Lung (tissue), 17 donors: ENCODE measurements at places on chromosomes 16 and 17.

DNA sequence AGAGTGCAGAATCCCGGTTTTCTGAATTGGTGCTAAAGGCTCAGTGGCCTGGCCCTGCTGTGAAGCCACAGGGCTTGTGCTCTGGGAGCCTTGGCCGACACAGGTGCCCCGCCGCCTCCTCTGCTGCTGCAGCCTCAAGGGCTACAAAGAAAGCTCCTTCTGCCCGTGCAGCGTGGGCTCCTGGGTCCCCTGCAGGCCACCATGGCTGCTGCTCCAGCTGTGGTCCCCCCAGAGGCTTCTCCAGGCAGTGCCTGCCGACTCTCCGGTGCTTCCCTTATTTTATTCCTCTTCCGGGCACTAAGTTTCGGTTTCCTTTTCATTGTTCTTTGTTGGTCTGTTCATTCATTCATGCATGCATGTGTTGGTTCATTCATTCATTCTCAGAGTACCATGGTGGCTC is 53.1 kb downstream of the CMIP start:
- DNase-seq: no peak

GRCh38 chr16:85892760-85893159 is 6.2 kb upstream of the IRF8 start:
- no peak for DNase-seq

DNA sequence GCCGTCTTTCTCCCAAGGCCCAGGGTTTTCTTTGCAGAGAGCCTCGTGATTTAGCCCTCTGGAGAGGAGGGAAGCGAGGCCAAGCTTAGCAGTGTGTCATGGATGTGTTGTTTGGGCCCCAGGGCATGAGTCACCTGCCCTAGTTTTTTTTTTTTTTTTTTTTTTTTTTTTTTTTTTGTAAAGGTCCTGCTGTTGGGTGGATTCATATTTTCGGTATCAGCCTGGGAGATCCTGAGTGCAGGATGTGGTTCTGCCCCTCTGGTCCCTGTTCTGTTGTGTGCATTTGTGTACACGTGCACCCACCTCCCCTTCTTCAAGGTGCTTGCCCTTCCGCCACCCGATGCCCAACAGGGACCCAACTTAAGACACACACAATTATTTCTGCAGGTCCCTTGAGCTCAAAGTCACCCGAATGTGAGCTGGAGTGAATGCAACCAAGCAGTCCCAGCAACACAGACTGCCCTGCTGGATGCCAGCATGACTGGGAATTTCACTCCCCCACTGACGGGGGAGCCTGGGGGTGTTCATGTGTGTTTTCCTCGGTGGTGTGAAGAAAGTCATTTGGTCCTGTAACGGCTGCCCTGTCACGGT is 265.8 kb upstream of the TNRC6C start:
- no peak for DNase-seq

DNA sequence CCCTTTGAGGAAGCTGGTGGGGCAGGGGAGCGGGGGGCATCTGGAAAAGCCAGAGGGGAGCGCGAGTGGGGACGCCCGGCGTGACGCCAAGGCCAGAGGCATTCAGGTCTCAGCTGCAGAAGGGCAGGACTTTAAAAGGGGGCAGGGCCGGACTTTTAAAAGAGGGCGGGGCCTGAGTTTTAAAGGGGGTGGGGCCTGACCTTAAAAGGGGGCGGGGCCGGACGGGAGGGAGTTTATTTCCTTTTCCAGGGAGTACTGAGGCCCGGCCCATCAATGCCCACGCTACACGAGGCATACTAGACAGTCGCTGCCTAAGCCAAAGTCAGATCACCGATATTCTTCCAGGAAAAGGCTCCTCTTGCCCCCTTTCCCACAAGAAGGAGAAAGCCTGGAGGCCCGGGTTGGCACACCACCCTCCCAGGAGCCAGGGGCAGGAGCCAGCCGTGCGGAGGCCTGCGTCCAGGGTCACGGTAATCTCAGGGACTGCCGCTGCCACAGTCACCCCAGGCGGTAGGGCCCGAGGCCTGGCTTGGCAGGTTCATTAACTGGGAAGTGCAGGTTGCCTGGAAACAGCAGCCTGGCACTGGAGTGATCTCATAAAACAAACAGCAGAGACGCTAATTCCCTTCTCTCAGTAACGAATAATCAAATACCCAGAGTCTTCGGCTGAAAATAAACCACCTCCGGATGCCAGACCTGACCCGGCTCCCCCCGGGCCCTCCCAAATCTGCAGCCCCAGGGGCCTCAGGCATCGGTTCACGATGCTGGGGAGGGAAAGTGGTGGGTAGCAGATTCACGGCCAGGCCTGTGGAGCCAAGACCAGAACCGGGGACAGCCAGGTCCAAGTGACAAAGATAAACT is 90.7 kb downstream of the TIMM22 start:
- peak; percentile 78 for DNase-seq

DNA sequence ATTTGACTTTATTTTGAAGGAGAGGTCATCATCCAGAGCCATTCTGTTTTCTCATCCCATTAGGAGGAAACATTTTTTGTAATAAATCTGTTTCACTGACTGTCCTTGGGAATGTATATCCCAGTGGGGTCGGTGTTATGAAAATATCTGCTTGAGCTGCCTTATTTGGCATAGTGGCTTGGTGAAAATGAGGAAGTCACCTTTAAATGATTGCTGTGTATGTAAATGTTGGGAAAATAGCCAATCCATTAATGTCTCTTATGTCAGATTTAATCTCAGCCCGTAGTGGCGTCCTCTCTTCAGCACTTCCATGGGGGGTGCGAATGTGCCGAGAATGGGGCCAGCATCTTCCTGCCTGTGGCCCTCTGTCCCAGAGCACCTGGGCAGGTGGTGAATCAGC is 57.6 kb downstream of the BANP start:
- DNase-seq: no peak

DNA sequence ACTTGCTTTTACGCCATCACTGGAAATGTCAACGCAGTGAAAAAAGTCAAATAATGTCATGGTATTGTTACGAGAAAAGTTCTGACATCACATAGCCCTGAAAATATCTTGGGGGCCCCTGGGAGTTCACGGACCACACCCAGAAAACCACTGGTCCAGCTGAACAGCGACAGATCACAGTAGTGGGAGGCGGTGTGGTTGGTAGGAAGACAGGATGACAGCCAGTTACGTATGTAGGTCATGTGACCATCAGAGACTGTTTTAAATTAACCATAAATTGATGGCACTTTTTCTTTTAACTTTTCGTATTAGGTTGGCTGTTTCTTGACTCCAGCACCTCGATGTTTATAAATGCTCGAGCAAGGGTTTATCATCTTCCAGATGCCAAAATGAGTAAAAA is 11.9 kb downstream of the ERCC4 start:
- DNase-seq: no peak

- peak; percentile 65 for DNase-seq
Observed at GRCh38 chr17:82734987-82735866, at the start of gene FN3K. TSS of gene FN3K (plus strand) at chr17:82735615. CDS start at chr17:82735637, 22 bp downstream.

GRCh38 chr17:20203761-20204263 is 194.7 kb downstream of the SPECC1 start:
- no peak for DNase-seq

DNA sequence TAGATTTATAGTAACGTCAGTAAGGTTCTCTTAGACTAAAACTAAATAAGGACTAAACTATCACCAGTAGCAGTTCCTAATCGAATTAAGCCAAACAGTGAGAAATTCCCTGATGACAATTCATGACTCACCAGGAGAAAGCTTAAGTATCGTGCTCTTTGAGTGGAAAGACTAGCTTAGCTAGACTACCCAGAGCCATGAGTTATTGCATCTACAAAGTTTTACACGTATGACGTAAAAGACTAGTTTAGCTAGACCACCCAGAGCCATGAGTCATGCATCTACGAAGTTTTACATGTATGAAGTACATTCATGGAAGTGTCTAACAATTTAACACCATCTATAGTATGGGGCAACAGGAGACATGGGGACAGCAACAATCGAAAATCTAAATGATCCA is 36.6 kb downstream of the UBE2G1 start:
- no peak for DNase-seq

- no peak for DNase-seq
Observed at GRCh38 chr17:45987706-45988105, 11.3 kb upstream of the STH start.

DNA sequence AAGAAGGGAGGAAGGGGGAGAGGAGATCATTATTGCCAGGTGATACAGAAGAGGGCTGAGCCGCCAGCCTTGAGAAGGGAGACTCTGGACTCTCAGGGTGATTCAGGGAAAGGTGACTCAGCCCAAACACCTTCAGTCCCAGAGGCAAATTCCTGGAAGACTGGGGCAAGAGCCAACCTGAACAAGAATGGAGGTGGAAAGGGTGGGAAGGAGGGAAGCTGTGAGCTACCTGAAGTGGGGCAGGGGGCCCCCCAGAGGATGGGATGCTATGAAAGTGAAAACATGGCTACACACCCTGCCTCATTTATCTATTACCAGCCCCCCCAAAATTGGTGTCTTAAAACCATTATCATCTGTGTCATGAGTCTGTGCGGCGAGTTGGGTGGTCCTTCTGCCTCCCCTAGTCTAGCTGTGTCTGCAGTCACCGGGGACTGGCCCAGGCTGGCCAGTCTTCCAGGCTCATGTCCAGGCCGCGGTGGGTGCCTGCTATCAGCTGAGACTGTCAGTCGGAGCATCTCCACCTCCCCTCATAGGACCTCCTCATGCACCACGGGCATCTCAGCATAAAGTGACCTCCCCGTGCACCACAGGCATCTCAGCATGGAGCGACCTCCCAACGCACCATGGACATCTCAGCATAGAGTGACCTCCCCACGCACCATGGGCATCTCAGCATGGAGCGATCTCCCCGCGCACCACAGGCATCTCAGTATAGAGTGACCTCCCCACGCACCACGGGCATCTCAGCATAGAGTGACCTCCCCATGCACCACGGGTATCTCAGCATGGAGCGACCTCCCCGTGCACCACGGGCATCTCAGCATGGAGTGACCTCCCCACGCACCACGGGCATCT is 3.2 kb upstream of the SLC47A2 start:
- no peak for DNase-seq

DNA sequence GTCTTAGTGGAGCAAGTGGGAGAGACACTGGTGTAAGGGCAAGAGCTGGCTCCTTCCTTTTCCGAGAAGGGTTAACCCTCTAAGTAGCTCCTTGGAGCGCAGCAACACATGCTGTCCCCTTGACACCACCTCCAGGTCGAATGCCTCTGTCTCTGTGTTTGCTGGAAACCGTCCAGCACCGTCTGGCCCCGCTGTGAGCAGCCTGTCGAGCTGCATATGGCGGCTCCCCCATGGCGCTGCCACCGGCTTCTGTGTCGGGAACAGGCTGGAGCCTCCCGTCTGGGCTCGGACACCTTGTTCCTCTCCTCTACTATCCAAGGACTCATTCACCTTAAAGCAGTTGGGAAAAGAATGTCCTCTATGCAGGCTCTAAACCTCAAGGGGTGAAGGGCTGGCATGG is 28.9 kb upstream of the WSCD1 start:
- no peak for DNase-seq

- DNase-seq: no peak
Observed at GRCh38 chr17:4480929-4481898, 17.5 kb upstream of the SPNS2 start.

- no peak for DNase-seq
Observed at GRCh38 chr16:50711040-50711439, 17.6 kb downstream of the NOD2 start.

- DNase-seq: peak; percentile 63
Observed at GRCh38 chr17:64128787-64129514, 993 bp downstream of the ERN1 start.

- DNase-seq: no peak
Observed at GRCh38 chr17:4586043-4586442, 1.7 kb downstream of the SMTNL2 start.

DNA sequence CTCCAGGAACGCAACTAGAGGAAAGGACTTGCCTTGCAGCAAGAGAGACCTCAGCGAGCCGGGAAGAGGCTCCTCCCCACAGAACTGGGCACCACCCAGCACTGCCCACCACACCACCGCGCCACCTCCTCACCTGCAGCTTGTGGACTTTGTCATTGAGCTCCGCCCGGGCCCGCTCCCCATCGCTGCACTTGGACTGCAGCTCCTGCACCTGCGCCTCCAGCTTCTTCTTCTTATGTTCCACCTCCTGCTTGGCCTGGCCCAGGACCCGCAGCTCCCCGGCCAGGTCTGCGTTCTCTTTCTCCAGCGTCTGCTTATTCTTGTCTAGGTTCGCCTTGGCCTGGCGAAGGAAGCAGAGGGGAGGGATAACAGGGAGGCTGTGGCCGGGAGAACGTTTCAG is 76.7 kb downstream of the NDE1 start:
- DNase-seq: no peak

GRCh38 chr16:86221085-86221484 is 289.2 kb upstream of the FOXF1 start:
- peak; percentile 52 for DNase-seq

- DNase-seq: peak; percentile 69
Observed at GRCh38 chr17:35312790-35313711, 60.4 kb downstream of the SLFN11 start.

- no peak for DNase-seq
Observed at GRCh38 chr16:56833243-56833970, 31.6 kb upstream of the SLC12A3 start.

GRCh38 chr16:3467921-3468320 is 24.4 kb downstream of the NAA60 start:
- no peak for DNase-seq

DNA sequence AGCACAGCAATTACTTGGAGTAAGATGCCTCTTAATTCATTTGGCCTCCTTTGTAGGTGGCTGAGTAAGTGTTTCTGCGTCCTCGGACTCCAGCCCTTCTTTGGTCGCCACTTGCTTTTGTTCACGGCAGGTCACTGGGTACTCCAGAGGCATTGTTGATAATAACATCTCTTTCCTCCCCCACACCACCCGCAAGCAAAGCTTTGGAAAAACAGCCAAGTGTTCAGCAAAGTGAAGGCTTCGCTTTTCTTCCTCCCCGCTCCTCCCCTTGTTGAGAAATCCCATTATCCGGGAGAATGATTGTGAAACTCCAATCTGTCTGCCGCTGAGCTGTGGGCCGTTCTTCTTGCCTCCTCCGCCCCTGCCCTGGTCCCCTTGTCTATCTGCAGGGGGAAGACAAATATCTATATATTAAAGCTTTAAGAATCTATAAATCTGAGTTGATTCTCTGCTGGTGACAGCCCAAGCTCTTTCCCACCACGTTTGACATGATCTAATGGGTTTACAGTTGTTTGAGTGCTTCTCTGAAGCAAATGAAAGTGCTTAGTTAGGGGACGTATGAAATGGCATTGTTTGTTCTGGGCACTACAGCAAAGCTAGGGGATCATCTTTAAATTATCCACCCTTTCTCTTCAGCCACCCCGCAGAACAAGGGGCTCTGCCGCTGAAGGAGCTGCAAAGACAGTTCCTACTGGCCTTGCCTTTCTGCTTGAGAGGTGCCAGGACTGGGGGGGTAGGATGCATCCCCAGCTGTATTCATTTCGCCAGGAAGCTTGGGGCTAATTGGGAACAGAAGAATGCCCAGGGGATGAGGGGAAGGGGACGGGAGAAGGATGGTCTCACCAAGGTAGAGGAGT is 167.1 kb downstream of the CCDC182 start:
- DNase-seq: peak; percentile 82

GRCh38 chr16:23160574-23160973 is 11.3 kb upstream of the USP31 start:
- DNase-seq: no peak

GRCh38 chr16:68367030-68367429 is 56.2 kb downstream of the PRMT7 start:
- DNase-seq: no peak
